H9 (cell line): ENCODE measurements at places on chromosomes 6 and 20.

DNA sequence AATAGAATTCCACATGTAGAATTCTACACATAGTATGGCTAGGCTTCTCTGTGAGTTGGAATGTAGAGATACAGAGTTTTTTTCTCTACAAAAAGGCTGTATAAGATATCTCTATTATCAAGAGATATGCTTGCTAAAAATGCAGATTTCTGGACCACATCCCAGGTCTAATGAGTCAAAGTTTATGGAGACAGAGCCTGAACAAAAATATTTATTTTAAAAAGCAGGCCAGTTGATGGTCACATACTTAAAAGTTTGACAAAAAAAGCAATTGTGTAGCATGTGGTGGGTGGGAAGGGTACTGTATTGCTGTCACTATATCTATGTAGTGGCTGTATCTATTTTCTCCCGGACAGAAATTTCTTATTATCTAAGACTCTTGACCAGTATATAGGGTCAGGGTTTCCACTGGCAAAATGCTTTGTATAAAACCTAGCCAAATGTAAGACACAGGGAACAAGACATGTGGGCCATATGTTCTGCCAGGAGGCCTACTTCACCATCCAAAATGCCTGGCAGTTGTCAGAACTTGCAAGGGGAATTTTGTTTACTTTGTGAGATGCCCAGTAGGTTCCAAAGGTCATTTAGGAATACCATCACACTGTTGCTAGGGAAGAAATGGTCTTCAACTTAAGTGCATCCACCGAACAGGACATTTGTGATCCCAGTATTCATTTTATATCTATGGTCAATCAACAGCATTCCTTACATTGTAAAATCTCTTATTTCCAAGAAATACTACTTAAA is 60.6 kb downstream of the SHPRH start:
- H3K27me3 ChIP-seq, result no peaks in the 10 kb centered on the region
- no peak overlapping the region for H3K4me3 ChIP-seq
- no peak for DNase-seq
- H3K36me3 ChIP-seq, result peaks cover 41% of the 10 kb centered on the region
- H3K4me1 ChIP-seq, result no peaks in the 10 kb centered on the region

GRCh38 chr6:168527451-168528210 is 86.6 kb downstream of the SMOC2 start:
- no peak overlapping the region for H3K27ac ChIP-seq
- peaks cover 2% of the 10 kb centered on the region; the same call in 1 of the 2 replicates for H3K4me1 ChIP-seq
- H3K36me3 ChIP-seq, result no peaks in the 10 kb centered on the region

DNA sequence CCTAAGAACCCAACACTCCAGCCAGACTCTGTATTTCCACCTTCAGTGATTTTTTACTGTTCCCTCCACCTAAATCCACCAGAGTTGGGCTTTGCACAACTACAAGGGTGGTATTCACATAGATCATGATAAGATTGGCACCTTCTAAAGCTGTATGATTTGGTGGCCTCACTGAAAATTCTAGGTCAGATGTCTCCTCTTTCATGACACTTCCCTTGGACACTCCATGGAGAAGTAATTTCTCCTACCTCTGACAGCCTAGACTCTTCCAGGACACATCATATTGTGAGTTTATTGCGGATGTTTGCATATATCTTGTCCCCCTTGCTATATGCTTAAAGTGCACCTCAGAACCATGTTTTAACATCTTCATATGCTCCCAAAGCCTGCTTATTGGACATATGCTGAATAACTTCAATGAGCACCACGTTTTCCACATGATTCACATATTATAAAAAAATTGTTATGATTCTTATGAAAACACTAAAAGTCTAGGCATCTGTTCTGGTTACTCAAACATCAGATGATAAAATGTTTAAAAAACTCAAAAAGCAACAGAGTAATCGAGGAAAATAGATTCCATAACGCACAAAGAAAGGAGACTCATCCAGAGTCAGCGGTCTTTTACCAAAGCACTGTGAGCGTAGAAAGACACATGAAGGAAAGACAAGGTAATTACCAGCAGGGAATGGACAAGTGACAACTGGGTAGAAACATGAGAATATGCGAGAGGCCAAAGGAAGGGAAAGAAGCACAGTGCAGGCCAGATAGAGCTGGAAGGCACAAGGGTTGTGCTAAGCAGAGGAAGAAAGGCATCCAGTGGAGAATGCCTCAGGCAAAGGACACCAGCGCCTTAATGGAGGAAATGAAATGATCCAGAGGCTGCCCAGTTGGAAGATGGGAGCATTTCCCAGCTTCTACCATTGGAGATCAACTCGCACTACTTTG is 46.5 kb downstream of the KIF16B start:
- no peaks in the 10 kb centered on the region for H3K27me3 ChIP-seq
- peaks cover 10% of the 10 kb centered on the region for H3K4me1 ChIP-seq
- no peak overlapping the region for H3K4me3 ChIP-seq
- no peak overlapping the region for H3K27ac ChIP-seq
- no peak for DNase-seq

DNA sequence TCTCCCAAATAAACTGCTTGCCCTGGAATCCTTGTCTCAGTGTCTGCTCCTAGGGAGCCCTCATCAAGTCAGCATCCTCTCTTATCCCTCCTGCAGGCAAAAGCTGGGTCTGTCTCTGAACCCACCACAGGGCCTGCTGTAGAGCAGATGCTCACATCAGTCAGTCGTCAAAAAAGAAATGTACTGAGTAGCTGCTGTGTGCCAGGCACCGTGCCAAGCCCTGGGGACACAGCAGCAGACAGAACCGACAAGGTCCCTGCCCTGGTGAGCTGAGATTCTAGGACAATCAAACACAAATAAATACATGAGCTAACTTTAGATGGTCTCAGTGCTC is 68.5 kb downstream of the EYA2 start:
- H3K27ac ChIP-seq, result no peak overlapping the region
- no peak for DNase-seq
